Islet precursor cell (in vitro differentiated cells): ENCODE measurements at places on chromosomes 13 and 19.

GRCh38 chr19:47901370-47901769 lies 15.3 kb upstream of the SULT2A1 start:
- DNase-seq: no peak

- no peak for DNase-seq
These were observed 206.9 kb downstream of the GGACT start for GRCh38 chr13:100381595-100382224.

GRCh38 chr13:39895254-39895653 lies 239.8 kb downstream of the COG6 start:
- no peak for DNase-seq

GRCh38 chr13:96075953-96076543 lies 13.9 kb upstream of the HS6ST3 start:
- DNase-seq: no peak

- no peak for DNase-seq
These were observed 31.2 kb downstream of the RCBTB2 start for GRCh38 chr13:48501705-48502104.

DNA sequence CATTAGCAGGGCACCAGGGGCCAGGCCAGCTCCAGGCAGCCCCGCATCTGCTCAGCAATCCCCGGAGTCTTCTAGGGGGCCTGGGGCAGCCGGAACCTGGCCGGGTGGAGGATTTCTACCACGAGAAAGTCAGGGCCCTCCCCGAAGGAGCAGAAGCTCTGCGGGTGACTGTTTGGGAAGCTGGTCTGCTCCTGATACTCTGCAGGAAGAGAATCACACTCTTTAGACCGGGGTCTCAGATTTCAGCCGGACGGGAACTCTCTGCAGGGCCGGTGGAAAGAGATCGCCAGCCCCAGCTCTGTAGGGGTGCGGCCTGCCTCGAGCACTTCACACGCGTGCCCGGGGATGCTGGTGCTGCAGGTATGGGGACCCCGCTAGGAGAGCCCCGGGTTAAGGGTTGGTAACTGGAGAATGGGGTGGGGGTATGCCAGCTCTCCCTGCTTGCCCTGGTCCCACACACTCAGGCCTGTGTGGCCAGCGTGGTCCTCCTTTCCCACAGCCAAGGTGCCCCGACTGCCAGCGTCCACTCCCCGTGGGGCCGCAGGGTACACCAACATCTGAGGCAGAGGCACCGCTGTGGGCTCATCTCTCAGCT lies 20.1 kb downstream of the RASA3 start:
- peak; percentile 55 for DNase-seq

GRCh38 chr13:51235186-51235585 lies 13.0 kb downstream of the FAM124A start:
- no peak for DNase-seq

GRCh38 chr13:92913840-92914239 lies 312.8 kb upstream of the GPC6 start:
- DNase-seq: no peak

- DNase-seq: no peak
These were observed 7.3 kb downstream of the RELB start for GRCh38 chr19:45008552-45008951.

DNA sequence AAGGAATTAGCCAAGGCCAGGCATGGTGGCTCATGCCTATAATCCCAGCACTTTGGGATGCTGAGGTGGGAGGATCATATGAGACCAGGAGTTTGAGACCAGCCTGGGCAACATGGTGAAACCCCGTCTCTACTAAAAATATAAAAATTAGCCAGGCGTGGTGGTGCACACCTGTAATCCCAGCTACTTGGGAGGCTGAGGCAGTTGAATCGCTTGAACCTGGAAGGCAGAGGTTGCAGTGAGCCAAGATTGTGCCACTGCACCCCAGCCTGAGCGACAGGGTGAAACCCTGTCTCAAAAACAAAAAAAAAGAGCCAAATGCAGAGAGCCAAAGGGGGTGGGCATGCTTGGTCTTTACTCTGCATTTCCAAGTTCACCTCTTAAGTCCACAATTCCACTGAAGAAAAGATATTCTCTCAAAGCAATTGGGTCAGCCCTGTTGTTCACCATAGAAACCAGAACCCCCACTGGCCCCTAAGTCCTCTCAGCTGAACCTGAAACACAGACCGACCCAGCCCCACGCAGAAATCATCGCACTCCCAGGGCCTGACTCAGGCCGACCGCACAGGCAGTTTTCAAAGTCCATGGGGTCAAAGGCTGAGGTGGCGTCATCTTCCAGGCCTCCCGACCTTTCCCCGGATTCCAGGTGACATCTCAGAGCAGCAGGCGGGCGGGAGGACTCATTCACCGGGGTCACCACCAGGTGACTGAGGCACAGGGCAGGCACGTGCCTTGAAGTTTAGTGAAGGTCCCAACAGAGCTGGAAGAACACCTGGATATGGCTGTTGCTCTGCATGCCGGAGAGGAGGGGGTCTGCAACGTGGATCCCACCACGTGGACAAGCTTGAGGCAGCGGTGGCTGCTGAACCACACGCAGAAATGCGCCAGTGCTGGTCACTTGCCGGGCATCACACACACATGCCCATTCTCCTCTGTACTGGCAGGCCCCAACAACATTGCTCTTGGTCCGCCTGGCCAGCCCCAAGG lies 33.1 kb downstream of the SLC25A42 start:
- DNase-seq: no peak

- no peak for DNase-seq
These were observed 17.6 kb downstream of the GNA11 start for GRCh38 chr19:3111586-3112247.
